Hindlimb muscle (tissue), 1 donor: ENCODE measurements at places on chromosomes 4 and X. TPM values are rescaled to one million over a fixed set of nuclear protein-coding genes. Genes with fewer than 3 reads are reported as not detected.

DNA sequence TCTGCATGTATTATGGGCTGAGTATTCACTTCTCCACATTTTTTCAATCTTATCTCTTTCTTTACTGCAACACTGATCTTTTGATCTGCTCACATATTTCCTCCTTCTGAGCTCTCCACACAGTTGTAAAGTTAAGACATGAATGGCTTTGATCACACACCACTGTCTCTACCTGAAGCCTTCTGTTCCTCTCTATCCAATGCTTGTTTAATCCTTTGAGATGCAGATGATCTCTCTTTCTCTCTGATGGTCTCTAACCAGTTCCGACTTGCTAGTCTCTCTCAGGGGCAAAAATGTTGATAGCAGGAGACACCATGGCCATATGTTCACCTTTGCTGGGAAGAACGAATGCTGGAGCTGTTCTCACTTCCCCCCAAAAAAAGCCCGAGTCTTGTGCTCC, 162.4 kb downstream of the UNC5C start:
- DNase-seq: no peak

GRCh38 chrX:78517124-78517523, 142.0 kb downstream of the RTL3 start:
- DNase-seq: no peak

DNA sequence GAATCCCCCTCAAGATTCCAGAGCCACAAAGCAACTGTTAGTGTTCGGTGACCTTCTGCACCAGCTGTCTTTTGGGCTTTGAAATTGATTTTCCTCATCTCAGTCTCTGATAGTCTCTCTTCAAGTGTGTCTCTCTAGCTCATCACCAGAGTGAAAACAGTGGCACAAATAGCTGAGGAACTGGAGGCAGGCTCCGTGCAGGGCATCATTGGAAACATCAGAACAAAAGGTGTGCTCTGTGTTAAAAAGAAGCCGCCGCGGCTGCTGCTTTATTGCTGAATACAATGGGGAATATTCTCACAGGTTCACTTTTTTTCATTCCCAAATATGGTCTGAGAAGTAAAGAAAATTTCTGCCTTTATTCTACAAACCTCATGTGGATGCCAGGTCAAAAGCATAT, 297.5 kb downstream of the DCTD start:
- no peak for DNase-seq

- DNase-seq: peak; percentile 14
Measured at GRCh38 chrX:24619647-24620046, 27.5 kb downstream of the PCYT1B start.

GRCh38 chrX:14022019-14022418, 7.7 kb downstream of the GEMIN8 start:
- no peak for DNase-seq

- DNase-seq: no peak
Measured at GRCh38 chr4:106502106-106502699, 133.6 kb upstream of the GIMD1 start.

The MAGEB1 gene
- polyA plus RNA-seq: not detected

The AGTR2 gene
- polyA plus RNA-seq: 29.8 TPM

The PRIMPOL gene
- 29.4 TPM for polyA plus RNA-seq

The NLRP2B gene
- polyA plus RNA-seq: not detected

The ZAR1 gene
- polyA plus RNA-seq: not detected

The CXCL6 gene
- not detected for polyA plus RNA-seq

The CSAG3 gene
- not detected for polyA plus RNA-seq
